EL (cell line): ENCODE measurements at places on chromosomes 7 and 10.

DNA sequence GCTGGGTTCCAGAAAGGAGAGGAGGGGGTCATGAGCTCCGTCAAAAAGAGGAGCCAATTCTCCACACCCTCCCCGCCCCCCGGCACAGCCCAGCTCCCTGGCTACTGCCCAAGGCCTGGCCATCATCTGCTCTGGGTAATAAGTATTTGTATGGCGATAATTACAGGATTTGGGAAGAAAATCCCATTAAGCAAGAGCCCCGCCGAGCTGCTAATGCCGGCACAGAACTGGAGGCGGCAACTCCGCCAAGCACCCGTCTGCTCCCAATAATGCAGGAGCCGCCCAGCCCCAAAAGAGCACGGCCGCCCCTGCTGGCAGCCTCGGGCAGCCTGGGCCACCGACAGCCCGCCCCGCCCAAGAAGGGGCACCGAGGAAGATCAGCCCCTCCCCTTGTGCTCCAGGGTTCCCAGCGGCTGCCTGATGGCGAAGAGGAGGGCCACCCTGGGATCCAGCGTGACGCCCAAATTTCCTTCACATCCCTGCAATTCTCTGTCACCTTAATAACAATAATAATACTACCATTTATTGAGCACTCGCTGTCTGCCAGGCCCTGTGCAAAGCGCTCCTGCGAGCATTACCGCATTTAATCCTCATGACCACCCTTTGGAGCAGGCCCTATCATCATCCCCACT, 5.9 kb downstream of the SLIT1 start:
- peak; percentile 16 for DNase-seq

DNA sequence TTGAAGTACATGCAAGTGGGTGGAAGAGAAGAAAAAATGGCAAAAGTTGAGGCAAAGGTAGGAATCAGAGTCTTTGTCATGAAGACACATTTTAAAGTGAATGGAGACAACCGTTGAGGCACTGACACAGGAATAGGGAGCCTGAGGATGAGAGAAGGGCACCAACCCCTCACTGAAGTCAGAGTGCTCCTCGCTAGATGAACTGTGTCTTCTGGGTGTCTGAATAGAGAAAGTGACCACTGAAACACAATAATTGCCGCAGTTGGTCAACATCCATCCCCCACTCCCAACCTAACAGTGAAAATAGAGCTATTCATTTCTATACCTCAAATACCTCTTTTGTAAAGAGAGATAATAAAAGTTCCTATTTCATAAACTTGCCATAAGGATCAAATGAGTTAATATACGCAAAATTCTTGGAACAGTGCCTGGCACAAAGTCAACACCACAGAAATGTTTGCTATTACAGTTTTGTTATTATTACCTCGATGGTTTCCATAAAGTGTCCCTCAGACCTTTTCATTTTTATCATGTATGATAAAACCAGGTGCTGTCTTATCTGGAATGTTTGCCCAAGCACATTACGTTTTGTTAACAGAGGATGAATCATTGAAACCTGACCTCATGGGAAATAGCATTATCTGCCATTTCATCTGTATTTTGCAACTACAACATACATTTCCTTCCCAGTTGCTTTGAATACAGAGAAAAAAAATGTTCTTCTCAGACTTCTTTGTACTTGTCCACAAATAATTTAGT, 61.8 kb upstream of the SP4 start:
- DNase-seq: peak; percentile 23

DNA sequence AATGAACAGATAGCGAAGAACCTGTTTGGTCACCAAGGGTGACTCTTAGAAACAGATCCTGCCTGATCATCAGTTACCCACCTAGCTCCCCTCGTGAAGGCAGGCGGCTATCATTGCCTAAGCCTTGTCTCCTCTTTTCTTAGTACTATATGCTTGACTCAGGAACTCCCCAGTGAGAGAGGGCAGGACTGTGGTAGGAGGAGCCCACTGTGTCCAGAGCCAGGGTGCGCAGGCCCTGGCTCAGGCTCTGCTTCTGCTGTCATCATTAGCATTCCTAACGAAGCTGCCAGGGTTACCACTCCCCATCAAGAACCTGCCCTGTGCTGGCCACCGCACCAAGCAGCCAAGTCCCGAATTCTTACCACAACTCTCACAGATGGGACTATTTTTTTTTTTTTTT, 160.8 kb downstream of the CHN2 start:
- DNase-seq: no peak

DNA sequence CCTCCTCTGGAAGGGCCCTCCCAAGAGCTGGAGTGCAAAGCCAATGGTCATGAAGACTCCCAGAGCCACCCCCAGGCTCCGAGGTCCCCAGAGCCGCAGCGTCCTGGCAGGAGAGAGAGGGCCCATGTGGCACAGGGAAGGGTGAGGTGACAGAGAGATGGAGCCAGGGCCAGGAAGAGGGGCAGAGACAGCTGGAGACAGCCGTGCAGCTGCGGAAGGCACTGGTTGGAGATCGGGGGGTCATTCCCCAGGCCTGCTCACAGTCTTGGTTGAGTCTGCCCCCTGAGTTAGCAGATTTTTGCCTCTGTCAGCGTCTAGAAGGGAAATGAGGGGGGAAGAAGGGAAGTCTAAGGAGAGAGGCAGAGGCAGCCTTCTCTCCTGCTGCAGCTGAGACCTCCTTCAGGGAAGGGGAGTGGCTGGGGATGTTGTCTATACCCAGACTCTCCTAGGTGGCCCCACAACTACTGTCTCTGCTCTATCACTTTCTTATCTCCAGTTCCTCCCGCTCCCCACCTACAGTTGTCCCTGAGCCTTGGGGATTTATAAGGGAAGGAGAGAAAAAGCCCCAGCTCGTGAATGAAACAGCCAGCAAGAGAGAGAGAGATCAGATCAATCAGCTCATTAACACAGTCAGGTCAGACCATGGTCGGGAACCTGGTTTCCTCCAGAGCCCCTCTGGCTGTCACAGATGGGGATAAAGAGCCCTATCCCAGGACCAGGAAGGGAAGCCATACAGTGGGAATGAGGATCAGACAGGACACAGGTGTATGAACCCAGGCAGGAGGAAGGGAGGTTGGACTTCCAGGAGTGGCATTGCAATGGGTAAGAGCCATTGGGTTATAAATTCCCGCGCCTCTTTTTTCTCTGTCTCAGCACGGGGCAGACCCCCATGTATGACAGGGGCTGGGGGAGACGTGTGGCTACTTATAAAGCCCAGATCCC, 1.2 kb downstream of the GAL3ST4 start:
- no peak for DNase-seq

DNA sequence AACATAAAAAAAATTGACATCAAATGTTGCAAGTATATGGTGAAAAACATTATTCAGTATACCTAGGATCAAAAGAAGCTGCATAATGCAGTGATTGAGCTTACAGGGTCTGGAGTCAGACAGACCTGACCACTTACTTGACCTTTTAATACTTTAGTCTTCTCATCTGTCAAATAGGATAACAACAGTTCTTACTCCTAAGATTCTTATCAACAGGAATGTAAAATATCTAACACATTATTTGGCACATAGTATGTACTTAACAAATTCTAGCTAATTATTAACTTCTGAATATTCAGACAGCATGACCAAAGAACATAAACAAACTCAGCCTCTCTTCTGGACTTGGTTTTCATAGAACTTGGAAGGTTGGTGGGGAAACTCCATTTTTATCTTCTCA, 45.6 kb upstream of the PIP4K2A start:
- no peak for DNase-seq

DNA sequence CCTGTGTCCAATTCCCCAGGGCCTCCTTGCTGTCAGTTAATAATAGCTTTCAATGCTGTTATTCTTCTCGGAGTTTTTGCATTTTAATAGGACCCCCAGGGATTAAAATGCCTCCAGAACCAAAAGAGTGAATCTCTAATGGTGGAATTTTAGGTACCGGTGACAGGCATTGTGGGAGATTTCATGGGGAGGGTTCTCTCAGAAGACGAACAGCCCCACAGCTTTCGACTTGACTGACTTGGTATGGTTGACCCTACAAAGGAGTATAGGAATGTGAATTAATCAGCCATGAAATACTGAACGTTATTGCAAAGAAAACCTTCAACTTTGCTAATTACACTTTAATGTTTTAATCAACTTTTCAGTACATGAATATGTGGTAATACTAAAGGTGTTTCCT, 206.3 kb upstream of the FZD8 start:
- DNase-seq: no peak

GRCh38 chr10:14528450-14528849, 197.7 kb upstream of the FRMD4A start:
- no peak for DNase-seq

- peak; percentile 83 for DNase-seq
These were observed at the start of gene FHIP2A for GRCh38 chr10:114821293-114821914. TSS of gene FHIP2A (plus strand) at chr10:114821780. CDS start at chr10:114822079, 299 bp downstream.

DNA sequence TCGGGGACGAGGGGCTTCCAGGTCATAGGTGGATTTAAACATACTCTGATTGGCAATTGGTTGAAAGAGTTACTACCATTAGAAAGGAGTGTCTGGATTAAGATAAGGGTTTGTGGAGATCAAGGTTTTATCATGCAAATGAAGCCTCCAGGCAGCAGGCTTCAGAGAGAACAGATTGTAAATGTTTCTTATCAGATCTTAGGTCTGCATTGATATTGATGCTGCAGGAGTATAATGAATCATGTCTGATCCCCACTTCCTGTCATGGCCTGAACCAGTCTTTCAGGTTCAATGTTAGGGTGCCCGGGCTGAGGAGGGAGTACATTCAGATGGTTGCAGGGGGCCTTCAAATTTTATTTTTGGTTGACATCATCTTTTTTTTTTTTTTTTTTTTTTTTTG, 51.4 kb downstream of the SH3PXD2A start:
- DNase-seq: no peak

DNA sequence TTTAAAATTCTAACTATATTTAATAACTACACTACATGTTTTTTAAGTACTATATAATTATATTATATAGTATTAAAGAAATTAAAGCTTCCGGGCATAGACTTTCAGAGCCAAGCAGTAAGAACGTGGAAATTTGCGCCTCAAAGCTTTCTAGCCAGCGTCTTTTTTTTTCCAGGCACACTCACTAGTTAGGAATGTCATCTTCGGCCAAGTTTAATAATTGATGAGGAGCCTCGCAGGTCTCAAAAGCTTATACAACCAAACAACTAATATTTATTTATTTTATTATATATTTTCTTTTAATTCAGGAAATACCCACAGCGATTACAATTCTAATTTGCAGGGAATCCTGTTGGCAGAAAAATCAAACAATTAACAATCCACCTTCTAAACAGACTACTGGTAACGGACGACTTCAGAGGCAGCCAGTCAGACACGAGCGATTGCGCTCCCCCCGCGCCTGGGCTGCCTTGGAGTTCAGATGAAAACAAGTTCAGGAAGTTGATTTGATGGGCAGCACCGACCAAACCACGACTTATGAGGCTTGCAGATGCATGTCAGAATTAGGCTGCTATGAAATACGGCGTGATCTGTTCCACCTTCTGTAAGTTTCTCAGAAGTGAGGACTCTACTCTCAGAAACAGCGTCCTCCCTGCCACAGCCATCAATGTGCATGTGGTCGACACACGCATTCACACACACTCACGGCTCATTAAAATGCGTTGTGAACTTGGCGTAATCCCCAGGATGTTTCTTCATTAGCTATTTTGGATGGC, 431.8 kb upstream of the MGMT start:
- no peak for DNase-seq

DNA sequence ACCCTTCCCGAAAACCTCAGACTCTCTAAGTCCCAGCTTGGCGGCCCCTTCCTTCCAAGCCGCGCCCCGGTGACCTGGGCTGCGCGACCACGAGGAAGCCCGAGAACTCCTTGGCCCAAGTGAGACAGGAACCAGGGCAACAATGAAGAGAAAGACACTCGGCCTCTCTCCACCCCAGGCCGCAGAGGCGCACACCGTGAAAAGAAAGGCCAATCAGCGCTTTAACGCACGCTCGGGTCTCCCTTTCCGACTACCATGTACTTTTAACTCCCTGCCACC, 166.4 kb upstream of the PPP1R3A start:
- DNase-seq: no peak

DNA sequence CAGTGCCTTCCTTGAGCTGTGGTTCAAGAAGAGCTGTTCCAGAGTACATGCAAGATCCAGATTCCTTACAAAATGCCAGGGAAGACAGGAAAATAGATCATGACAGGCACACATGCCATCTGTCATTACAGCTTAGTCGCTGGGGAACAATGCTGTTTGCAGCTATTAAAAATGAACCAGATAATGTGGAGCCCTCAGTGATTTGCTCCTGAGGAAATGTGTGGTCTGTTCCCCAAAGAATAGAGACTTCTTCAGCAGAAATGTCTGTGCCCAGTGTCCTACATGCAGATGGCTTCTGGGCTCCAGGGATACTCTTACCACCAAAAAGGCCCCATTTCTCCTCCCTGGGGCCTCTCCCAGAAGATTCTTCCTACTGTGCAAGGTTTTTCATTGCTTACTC, 627.9 kb downstream of the SORCS3 start:
- no peak for DNase-seq

DNA sequence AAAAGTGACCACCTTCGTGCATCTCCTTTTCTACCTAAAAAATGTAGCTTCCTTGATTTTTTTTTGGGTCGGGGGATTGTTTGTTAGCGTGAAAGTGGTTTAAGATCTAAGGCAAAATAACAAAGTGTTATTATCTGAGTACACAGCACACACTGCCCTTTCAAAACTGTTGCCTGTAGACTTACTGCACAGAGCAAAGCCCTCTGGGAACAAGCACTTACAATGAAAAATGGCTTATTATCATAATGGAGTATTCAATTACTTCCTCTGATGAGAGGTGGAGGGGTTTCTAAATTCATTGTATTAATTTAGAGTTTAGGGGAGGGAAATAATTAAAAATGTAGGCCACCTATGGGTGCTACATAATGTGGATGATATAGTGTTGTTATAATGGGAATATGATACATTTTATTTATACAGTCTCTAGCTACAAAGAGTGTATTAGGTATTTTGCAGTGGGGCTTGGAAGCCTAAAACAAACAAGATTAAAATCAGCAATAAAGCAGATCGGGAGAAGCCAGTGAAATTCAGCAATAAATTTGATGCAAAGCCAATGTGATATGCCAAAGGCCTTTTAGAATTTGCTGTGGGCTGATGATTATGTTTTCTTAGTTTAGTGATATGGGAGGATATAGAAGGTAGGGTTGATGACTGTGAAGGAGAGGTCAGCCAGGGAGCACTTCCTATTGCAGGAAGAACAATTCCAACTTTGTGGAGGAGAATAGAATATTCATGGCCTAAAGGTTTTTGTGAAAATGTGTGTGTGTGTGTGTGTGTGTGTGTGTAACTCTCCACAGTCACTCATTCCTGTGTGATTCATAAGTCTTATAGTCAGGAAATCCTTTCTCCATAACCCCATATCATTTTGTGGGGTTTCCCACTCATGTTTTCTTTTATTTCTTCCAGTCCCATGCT, 17.7 kb upstream of the EXOC4 start:
- DNase-seq: peak; percentile 13

GRCh38 chr10:75395066-75395931, 6.3 kb downstream of the ZNF503 start:
- peak; percentile 45 for DNase-seq

- no peak for DNase-seq
These were observed 4.5 kb downstream of the STAM start for GRCh38 chr10:17648243-17649035.
